ENCODE measurements at places on chromosomes 3 and 15.

GRCh38 chr15:38674448-38674847 lies 109.8 kb upstream of the RASGRP1 start:
- no peak for DNase-seq

GRCh38 chr3:121722411-121722810 lies 27.1 kb downstream of the GOLGB1 start:
- no peak for DNase-seq

- no peak for DNase-seq
Observed at GRCh38 chr3:115077501-115078250, 69.4 kb downstream of the ZBTB20 start.

GRCh38 chr3:5041315-5041714 lies 62.1 kb downstream of the BHLHE40 start:
- DNase-seq = no peak

GRCh38 chr3:179794355-179794754 lies 141.5 kb downstream of the USP13 start:
- no peak for DNase-seq

GRCh38 chr3:49930922-49931321 lies 1.3 kb upstream of the MON1A start:
- DNase-seq = no peak

GRCh38 chr15:29446480-29446879 lies 176.9 kb upstream of the NSMCE3 start:
- DNase-seq = no peak

DNA sequence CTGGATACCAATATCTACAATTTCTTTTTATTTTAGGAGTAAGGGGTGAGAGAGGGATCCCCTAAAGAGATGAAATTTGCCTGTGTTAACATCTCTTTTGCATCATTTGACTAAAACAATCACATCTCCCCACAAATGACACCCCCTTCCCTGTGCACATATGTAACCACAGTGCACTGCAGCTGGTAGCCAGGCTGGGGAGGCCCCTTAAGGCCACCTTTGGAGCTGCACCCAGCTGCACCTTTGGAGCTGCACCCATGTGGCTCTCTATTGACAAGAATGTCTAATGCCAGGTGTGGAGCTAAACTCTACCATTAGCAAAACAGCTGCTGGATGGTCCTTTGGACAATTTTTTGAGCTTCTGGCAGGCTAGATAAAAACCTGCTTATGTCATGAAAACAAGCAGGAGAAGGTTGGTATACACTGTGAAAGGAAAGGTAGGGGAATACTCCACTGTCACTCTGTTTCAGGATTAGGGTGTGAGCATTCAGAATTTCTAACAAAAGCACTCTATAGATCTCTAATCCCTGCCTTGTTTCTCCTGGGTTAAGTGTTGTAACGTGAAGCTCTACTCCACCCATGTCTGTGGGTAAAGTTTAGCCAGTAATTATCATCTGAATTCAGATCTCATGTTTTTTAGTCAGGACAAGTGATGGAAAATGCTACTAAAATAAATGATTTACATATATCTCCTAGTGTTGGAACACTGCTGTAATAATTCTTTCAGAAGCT lies 52.1 kb downstream of the TFG start:
- no peak for DNase-seq

Measured in activated CD8-positive, alpha-beta memory T cell treated with anti-CD3 and anti-CD28 coated beads for 1 hour (primary cell).